Mesenteric fat pad (tissue), 1 donor: ENCODE measurements at places on chromosomes 2 and 18.

DNA sequence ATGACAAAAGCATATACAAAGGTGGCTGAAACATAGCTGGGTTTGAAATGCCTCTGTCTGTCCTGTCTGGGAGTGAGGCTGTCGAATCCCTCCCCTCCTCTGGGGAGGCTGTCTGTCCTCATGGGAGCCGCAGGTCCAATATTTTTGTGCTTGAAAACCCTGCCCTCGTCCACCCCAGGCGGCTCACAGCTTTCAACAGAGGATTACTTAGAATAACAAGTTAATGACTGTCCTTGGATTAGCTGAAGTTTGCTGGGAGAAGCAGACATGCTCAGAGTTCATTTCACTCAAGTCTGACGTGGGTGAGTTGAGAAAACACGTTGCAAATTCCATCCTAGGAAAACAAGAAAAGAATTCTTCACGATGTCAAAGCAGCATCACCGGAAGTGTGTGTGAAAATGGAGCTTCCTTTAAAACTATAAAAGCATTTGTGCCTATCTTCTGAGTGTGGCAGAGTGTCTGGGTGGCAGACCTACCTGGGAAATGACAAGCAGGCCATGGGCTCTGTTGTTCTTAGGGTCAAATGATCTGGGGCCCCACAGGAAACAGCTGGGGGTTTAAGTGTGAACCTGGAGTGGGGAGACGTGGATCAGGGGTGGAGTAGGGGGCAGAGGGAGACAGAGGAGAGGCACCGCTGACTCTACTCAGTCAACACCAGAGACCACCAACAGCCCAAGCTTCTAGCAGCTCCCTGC is 77.1 kb downstream of the DDX1 start:
- no peak for DNase-seq

DNA sequence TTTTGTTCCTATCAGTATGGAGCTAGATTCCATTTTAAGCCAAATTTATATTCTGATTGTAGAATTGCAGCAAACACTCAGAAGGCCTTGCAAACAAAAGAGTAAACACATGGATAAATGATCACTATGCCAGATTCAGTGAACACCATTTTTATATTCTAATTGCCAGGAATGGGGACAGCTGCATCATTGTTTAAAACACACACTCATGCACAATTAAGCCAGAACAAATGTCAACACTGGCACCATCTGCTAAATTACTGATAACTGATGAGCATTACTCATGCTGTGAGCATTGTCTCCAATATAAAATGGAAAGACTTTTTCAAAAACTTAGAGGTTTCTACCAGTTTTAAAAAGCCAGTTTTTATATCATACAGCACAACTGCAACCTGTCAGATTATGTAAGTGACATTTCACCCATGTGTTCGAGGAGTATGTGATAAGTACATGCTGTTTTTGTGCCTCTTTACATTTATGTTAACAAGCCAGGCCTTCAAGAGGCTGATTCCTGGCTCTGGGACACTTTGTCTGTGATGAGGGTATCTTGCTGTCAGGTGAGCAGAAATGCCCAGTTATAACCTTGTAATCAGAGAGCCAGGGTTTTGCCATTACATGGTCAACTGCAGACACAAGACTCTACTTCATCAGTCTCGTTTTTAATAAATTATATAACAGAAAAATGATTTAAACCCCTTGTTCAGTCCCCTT is 4.4 kb upstream of the ST8SIA5 start:
- no peak for DNase-seq

GRCh38 chr18:9742524-9743131 is 34.5 kb downstream of the RAB31 start:
- DNase-seq = peak; percentile 45

GRCh38 chr2:31383471-31384153 is 30.9 kb downstream of the XDH start:
- no peak for DNase-seq

- DNase-seq = no peak
Measured at GRCh38 chr2:48693645-48694044, 61.9 kb downstream of the LHCGR start.

DNA sequence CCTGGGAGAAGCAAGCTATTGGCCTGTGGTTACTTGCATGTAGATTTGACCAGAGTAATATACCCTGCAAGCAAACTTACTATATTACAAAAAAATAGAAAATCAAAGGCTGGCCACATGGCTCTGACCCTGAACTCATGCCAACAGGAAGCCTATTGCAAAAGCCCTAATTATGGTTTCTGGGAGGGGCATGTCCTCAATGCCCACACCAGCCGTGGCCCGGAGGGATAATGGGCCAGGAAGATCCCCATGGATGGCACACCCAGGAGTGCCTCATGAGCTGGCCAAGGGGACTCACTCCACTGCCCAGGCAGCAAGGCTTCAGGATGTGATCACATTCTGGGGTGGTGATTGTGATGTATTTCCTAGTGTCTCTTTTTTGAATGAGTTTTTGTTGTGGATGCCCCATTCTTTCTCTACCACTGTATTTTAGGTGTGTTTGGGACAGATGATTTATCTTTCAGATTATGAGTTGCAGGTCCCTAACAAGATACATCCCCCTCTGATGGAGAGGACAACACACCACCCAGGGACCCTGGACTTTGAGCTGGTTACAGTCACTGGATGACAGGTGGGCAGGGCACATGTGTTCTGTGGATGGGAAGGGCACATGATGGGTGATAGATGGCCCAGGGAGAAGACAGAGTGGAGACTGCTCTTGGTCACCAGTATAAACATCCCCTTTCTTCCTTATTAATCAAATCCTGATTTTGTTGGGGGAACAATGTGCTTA is 18.7 kb upstream of the TFCP2L1 start:
- DNase-seq = peak; percentile 49

DNA sequence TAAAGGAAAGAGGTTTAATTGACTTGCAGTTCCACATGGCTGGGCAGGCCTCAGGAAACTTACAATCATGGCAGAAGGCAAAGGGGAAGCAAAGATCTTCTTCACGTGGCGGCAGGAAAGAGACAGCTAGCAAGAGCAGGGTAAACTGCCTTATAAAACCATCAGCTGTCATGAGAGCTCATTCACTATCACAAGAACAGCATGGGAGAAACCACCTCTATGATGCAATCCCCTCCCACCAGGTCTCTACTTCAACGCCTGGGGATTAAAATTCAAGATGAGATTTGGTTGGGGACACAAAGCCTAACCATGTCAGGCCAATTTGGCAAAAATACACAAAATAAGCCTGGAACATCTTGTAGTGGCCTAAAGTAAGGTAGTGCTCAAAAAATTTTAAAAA is 152.6 kb downstream of the COL6A3 start:
- no peak for DNase-seq

DNA sequence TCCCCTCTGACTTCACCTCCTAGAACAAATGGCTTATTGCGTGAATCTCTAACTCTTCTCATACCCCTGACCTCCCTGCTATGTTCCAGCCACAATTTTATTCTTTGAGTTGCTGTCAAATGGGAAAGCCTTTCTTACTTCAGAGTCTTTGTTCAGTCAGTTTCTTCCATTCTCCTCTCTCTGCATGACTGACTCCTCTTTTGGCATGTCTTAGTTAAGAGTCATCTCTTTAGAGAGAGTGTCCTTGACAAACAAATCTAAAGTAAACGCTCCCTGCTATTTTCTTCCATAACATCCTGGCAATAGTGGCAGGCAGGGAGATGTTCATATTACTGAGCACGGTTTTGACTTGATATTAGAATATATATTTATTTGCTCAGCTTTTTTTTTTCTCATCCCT is 170.7 kb upstream of the ERBB4 start:
- no peak for DNase-seq

DNA sequence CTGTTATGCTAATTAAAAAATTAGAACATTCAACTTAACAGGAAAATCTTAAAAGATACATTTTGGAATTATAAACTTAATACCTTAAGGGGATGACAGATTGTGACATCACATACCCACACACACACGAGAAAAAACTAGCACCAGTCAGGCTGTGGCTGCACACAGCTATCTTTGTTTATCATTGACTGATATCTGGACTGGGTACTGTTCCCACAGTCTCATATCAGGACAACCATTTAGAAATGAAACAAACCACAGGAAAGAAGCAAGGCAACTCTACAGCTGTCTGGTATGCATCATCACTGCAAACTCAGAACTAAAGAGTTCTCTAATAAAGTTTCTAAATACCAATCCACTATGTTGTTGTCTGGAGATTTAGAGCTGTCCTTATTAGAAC is 210.9 kb upstream of the SMAD7 start:
- no peak for DNase-seq

- no peak for DNase-seq
Measured at GRCh38 chr2:235621736-235622135, 127.9 kb downstream of the AGAP1 start.

GRCh38 chr2:201733544-201733943 is 35.1 kb upstream of the MPP4 start:
- no peak for DNase-seq

DNA sequence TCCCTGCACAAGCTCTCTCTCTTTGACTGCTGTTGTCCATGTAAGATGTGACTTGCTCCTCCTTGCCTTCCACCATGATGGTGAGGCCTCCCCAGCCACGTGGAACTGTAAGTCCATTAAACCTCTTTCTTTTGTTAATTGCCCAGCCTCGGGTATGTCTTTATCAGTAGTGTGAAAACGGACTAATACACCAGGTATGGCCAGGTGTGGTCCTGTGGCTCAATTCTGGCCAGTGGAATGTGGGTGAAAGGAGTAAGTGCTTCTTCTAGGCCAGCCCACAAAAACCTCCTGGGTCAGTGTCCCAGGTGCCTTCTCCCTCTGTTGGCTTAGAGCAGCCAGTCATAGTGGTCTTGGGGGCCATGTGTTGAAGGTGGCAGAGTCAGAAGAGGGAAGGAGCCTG is 57.0 kb downstream of the PRKCE start:
- no peak for DNase-seq

DNA sequence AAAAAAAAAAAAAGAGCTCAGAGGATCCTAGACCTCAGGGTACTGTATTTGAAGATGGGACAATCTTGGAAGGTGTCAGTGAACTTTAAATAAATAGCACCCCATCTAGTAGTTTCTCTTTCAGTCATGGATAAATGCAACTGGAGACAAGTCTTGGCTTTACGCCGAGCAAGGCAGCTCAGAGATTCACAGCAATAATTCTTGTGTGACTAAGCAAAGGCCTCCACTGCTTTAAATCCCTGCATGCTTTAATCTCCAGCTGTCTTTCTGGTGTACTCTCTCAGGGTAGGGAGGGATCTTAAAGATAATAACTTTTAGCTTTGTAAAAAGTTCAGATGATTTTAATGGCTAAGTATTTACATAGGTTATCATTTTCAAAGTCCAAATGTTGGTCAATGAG is 36.3 kb downstream of the NRXN1 start:
- DNase-seq = no peak

DNA sequence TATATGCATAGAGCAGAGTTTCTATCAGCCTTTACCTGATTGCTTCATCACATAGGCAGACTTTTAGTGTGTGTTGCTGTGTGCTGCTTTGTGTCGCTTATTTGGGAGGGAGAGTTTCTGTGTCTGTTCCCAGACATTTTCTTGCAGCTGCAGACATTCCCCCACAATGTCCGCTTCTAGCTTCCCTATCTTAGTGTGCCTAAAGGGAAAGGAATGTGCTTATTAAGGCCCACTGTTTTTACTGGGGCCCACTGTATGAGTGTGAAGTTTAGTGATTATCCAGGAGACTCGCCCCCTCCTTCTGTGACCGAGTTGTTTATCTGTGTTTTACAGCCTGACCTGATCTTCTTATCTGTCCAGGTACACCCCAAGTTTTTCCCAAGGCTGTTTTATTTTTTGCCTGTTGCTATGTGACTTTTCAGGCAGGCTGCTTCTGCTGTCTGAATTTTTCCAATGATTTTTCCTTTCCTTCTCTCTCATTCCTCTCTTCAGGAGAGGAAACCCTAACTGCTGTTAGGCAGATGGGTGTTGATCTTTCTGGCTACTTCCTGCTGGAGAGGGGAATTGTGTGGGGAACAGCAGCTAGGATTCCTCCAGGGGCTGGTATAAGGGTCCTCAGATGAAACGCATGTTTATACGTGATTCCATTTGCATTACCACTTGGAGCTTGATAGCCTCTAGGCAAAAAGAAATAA is 47.6 kb downstream of the STK17B start:
- DNase-seq = no peak

GRCh38 chr18:69558052-69558451 is 157.4 kb downstream of the DOK6 start:
- DNase-seq = no peak

DNA sequence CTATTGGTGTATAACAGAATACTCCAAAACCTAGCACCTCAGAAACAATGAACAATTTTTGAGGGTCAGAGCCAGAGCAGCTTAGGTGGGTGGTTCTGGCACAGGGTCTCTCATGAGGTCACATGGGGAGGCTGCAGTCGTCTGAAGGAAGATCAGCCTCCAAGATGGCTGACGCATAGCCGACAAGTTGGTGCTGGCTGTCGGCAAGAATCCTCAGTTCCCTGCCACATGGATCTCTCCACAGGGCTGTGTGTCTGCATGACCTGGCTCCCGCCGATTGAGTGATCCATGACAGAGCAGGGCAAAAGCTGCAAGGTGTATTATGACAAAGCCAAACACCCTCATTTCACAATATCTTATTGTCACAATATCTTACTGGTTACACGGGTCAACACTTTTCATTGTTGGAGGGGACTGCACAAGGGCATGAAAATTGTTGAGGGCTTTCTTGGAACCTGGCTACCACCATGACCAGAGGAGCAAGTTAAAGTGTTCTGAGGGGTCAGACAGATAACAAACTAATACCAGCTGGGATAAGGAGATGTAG is 4.2 kb downstream of the MYL12B start:
- no peak for DNase-seq

- DNase-seq = no peak
Measured at GRCh38 chr2:143572421-143572820, 443.2 kb downstream of the ARHGAP15 start.
